ENCODE measurements at places on chromosomes 4 and X.

GRCh38 chr4:76546759-76547742 is 112.0 kb downstream of the SHROOM3 start:
- no peak for DNase-seq

DNA sequence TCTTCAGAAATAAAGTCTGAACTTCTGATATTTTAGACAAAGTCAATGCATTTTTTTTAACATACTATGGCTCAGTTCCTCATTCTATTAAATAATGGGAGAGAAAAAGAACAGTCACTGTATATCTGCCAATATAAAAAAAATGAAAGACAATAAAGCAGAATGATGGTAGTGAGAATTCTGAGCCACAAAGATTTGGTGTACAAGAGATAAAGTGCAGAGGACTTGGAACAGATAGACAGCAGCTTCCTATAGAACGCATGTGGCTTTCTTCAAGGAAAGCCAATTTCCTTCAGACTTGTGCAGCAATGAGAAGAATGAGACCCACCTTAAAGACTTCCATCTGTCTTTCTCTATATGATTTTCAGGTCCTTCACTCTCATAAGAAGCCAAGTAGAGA is 39.7 kb downstream of the RASGEF1B start:
- no peak for DNase-seq

DNA sequence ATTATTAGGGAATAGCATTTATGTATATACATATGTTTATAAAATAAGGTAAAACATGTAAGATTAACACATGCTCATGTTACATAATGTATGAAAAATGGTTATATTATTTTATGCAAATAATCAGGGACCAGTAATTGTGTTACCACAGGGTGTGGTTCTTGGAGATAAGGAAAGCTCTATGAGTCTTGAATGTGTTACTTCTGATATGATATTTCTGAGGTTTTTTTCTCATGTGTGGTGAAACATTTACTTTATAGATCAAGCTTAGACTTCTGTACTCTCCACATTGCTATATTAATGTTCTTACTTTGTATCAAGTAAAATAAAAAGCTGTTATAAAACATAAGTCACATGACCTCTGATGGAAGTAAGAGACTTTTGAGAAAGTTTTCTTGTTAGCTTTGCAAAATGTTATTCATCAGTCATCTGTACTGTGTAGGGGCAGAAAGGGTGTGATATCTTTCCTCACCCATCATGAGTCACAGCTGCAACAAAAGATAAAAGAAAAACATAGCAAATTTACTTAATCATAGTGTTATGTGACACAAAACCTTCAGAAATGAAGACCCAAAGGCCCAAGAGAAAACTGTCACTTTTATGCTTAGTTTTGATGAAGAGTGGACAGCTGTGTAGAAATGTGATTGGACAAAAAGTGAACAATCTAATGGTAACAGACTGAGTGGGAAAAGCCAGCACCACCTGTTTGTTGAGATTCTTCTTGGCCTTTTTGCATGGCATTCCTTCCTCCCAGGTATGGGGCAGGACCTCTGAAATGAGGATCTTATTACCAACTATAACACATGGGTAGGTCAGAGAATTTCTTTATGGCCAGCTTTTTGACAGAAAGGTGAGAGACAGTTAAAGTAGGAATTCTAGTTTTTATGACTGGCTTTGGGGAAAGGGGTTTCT is 632.3 kb downstream of the PDHA2 start:
- DNase-seq: no peak

DNA sequence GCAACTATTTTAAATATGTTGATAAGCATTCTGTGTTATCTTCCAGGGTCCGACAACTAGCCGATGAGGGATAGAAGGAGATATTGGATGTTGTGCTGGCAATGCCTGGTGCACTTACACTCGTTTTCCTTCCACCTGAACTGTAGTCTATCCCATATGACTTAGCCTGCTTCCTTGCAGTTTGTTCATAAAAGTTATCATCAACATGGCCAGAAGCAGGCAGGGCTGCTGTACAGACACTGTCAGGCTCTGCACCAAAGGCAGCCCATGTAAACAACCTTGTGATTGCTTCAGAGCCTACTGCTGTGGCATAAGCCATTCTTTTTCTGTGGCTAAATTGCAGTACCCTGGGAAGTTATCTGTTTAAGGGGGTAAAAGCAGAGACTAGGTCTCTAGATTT is 1.6 kb downstream of the MAPK10 start:
- DNase-seq: no peak

DNA sequence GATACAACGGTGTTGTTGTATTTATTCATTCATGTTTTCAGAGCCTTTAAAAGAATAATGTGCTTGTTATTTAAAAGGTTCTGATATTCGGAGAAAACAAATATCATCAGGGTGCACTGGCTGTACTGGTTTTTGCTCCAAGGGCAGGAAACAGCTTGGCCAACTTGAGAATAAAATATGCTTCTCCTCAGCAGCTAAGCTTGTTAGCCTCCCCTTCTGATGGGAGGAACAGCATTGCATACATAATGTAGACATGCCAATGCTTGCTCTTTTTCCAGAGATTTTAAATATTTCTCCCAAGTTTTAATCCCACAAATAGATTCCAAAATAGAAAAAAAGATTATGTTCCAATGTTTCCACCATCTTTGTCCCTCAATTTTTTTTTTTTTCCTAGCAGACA is 87.6 kb upstream of the RPL34 start:
- no peak for DNase-seq

- no peak for DNase-seq
Measured at GRCh38 chrX:53817548-53817947, 131.0 kb upstream of the HUWE1 start.

DNA sequence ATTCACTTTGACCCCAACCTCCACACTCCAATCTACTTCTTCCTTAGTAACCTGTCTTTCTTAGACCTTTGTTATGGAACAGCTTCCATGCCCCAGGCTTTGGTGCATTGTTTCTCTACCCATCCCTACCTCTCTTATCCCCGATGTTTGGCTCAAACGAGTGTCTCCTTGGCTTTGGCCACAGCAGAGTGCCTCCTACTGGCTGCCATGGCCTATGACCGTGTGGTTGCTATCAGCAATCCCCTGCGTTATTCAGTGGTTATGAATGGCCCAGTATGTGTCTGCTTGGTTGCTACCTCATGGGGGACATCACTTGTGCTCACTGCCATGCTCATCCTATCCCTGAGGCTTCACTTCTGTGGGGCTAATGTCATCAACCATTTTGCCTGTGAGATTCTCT is 344 bp downstream of the OR13H1 start:
- no peak for DNase-seq

- no peak for DNase-seq
Measured at GRCh38 chr4:150079081-150079581, 886 bp downstream of the DCLK2 start.

GRCh38 chr4:169330811-169331210 is 60.1 kb upstream of the SH3RF1 start:
- no peak for DNase-seq
